Cortex of kidney (tissue), 1 donor: ENCODE measurements at places on chromosomes 4 and X.

DNA sequence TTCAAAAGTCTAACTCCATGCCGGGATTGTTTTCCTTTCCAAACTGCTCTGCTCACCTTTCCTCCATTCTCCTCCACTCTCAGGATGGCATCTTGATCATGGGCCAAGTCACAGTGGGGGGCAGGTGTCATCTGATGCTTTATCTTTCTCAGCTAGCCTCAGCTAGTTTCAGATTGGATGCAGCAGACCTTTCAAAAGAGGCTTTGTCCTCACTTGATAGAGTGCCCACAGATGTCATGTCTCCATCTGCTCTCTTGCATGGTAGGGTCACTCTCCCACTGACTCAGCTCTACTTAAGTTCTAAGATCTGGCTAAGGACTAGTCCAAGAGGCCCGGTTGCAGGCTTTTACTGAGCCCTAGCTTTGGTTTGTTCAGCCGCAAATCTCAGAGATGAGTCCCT lies 341.8 kb upstream of the GALNT7 start:
- DNase-seq, result no peak

DNA sequence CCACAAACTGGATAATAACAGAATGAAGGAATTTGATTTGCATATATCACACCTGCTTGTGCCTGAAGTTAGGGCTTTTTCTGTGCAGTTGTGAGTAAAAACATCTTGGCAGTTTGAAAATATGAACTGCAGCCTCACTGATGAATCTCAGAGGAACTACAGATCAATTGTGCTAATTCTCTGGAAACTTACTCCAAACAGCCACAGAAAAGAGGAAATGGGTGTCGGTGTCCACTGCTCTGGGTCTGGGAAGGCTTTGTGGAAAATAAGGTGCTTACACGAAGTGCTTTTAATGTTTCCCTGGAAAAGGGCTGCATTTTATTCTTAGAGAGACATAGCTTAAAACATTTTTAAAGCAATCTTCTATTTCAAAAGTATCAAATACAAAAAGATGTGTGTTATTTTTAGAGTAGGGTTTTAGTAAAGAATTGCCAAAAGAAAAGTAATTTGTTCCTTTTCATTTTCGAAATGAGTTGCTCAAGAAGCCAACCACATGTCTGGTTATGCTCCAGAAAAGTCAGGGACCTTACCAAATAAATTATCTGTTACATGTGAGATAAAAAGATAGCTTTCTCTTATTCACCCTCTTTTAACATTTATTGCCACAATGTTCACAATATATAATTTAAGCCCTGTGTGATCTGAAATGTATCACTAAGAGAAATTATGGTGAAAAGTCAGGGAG lies 240.1 kb downstream of the FRAS1 start:
- DNase-seq, result no peak

DNA sequence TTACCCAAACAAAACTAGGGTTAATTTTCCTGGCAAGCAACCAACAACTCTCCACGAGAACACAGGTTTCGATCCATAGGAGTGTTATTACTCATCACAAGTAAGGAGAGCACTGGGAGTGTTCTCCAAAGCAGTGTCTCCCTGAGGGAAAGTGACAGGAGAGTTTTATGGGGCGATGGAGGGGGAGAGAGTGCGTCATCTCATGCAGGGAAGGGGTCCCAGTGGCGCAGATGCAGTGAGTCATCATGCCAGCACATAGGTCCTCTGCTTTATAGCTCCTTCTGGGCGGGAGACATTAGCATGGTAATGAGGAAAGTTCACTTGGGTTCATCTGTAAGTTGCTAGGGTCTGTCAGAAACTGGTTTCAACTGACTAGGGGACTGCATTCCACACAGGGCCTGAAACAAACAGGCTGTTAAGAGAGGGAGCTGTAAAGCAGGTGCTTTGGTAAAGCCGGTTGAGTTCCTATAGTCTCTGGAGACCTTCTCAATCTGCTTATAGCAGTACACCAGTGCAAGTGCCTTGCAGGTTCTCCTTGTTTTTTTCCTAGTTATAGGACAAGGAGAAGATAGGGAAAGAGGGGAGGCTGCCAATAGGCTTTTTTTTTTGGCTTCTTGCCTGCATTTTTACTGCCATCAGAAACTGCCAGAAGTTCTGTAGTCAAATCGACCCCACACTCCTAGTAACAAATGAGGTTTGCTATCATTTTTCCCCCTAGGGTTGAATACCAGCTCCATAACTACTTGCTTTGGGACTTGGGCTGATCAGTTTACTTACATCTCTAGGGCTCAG lies 12.8 kb upstream of the BOD1L1 start:
- DNase-seq, result no peak

DNA sequence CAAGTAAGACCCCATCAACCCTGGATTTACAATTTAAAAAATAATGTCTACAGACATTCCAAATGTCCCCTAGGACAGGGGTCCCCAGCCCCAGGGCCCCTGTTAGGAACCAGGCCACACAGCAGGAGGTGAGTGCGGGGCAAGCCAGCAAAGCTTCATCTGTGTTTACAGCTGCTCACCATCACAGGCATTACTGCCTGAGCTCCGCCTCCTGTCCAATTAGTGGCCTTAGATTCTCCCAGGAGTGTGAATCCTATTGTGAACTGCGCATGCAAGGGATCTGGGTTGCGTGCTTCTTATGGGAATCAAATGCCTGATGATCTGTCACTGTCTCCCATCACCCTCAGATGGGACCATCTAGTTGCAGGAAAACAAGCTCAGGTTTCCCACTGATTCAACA lies 146.1 kb downstream of the ATP10D start:
- DNase-seq, result no peak

- no peak for DNase-seq
Observed at GRCh38 chrX:45428831-45429230, 228.2 kb upstream of the DIPK2B start.

- DNase-seq, result no peak
Observed at GRCh38 chr4:1961563-1961962, 47.2 kb downstream of the NELFA start.

DNA sequence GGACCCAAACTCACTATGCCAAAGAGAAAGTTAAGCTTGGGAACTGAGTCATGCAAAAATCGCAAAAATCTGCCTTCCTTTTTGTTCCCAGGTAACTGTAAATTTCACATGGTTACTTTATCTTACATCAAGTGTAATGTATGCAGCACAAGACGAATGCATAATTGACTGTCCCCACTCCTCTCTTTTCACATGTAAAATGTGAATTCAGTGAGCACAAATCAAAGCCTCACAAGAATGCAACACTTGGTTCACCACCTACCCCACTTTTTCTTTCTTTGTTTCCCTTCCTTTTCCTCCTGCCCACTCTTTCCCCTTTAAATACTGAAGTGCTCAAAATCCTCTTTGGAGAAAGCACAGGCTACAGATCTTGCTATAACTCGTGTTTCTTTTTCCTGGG lies 53.2 kb downstream of the MAGED4B start:
- no peak for DNase-seq

GRCh38 chr4:151315212-151315886 lies 10.1 kb downstream of the SH3D19 start:
- DNase-seq, result no peak

DNA sequence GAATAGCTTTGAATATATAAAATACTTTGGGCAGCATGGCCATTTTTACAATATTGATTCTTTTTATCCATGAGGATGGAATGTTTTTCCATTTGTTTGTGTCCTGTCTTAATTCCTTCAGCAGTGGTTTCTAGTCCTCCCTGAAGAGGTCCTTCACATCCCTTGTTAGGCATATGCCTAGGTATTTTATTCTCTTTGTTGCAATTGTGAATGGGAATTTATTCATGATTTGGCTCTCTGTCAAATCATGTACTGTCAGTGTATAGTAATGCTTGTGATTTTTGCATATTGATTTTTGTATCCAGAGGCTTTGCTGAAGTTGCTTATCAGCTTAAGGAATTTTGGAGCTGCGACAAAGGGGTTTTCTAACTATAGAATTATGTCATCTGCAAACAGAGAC lies 18.5 kb downstream of the UGT2B15 start:
- no peak for DNase-seq

GRCh38 chrX:130719413-130719812 lies 183.6 kb downstream of the ENOX2 start:
- no peak for DNase-seq

- DNase-seq, result no peak
Observed at GRCh38 chrX:25020905-25021449, 5.2 kb upstream of the ARX start.

GRCh38 chrX:74523224-74523623 lies 91.2 kb downstream of the RLIM start:
- DNase-seq, result no peak

DNA sequence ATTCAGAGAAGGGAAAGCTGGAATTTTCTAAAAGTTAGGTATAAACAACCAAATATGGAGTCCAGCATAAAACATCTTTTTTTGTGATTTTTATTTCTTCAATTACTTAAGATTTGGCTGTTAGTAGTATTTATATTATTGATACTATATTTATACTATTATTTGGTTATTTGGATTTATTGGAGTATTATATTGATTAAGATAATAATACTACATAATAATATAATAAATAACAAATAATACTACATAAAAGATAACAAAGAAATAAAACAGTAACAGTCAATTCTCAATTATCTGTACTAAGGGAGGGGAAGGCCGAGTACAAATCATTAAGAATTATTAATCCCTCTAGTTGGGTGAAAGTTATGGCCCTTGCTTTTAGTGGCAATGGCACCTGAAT lies 66.0 kb upstream of the IRF2 start:
- DNase-seq, result no peak

GRCh38 chr4:73525611-73526010 lies 44.1 kb downstream of the AFM start:
- DNase-seq, result no peak

GRCh38 chr4:15906020-15906443 lies 32.5 kb downstream of the FGFBP1 start:
- DNase-seq, result no peak

DNA sequence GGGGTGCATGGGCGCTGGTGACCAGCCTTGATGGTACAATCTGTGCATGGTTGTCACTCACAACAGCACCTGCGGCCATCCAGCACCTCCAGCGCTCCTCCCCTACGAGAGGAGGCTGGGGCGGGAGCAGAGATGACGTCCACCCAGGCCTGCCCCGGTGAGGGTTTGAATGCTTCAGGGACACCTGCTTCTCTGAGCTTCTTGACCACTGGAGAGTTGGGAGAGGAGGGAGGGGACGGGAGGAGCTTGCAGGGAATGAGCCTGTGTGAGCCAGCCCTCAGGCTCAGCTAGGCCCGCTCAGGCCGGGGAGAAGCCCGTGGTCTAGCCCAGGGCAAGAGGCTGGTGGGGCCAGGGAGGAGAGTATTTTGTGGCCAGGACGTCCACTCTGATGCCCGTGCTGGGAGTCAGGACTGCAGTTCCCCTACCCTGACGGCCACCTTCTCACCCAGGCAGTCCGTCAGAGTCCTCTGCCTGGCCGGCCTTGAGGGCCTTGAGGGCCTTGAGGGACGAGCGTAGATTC lies 59.2 kb downstream of the CPZ start:
- DNase-seq, result no peak

GRCh38 chr4:84767168-84767567 lies 184.2 kb downstream of the CDS1 start:
- no peak for DNase-seq

DNA sequence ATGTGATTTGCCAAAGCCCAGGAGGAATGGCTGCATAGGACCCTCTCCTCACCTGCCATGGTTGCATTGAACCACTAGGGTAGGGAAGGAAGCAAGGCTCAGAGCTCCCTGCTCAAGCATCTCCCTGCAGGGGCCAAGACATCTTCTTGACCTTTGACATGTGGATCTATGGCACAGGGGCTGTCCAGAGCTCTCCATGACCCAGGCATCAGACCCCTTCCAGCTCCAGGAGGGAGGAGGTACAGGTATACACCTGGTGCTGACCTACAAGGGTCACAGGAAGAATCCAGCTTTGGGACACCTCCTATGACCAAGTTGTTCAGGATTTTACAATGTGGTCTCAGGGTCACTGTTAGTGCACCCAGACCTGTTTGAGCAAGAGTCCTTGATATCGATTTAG lies 23.2 kb upstream of the ASMTL start:
- DNase-seq, result no peak

DNA sequence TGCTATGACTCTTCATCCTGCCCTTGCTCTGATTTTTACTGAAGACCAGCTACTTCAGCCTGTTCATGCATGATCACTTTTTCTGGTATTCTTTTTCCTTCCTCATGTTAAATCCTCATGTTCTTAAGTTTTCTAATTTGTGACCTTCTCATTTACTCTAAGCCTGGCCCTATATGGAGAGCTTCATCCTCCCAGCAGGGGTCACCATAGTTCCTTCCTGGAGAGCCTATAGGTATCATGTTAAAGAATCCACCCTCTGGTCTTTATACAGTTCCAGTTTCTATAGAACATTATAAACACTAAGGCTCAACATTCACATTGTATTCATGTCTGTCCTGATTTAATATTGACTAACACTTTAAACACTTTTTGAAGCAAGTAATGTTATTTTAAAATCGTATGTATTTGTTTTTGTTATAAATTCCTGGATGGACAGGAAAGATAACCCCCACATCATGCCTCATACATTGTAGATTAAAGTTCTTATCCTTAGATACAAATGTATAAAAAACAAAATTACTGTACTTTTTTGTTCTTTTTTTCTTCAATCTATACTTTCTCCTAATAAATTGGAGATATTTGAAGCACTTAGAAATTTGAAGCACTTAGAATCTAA lies 53.8 kb upstream of the OTUD4 start:
- no peak for DNase-seq

DNA sequence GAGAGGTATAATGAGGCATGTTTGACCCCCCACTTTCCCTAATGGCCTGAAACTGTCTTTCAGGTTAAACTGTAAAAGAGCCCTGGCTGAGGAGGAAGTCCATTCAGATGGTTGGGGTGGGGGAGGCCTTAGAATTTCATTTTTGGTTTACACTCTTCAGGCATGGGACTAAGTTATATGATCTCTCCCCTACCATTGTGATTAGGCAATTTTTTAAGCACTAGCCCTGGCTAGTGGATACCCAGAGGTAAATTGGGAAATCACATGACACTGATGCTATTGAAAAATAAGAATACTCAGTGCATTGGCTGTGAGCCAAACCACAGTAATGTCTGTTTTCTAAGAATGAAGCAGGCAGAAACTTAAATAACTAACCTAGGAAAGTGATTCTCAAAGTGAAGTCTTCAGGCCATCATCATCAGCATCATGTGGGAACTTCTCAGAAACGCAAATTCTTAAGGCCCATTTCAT lies 149.7 kb downstream of the RRAGB start:
- DNase-seq, result no peak

- DNase-seq, result no peak
Observed at GRCh38 chrX:3550160-3550751, 163.2 kb downstream of the PRKX start.

DNA sequence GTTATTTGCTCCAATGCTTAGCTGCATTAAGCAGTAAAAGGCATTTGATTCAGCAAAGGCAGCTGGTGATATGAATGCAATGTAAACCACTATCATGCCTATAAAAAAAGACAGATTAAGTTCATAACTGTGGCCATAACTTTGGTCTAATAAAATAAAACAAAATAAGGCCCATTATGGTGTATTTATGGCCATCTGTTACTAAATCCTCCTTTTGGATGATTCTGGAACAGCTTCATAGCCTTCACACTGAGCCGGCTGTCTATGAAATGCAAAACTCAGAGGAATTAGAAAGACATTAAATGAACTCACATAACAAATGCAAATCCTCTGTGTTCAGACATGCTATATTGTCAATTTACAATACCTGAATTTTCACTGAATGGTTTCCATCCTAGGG lies 223.7 kb upstream of the FAT4 start:
- DNase-seq, result no peak
